ENCODE measurements at places on chromosomes 2 and 18.

- DNase-seq = no peak
Measured at GRCh38 chr2:45043174-45043573, 33.9 kb upstream of the SIX2 start.

DNA sequence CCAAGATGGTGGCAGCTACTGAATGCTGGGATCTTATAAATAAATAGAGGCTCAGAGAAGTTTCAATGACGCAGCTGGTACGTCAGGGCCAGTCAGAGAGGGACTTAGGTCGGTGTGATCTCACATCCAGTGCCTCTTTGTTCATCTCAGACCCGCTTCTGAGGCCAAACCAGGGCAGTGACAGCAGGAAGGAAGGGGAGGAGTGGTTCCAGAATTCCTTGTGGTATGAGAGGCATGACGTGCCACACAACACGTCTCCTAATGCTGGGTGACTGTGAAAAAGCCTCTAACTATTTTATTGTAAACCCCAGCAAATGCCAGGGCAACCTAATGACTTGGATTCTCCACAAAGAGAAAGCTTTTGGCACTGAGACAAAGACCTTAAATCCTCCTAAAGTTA, 423.3 kb downstream of the LPIN1 start:
- no peak for DNase-seq

DNA sequence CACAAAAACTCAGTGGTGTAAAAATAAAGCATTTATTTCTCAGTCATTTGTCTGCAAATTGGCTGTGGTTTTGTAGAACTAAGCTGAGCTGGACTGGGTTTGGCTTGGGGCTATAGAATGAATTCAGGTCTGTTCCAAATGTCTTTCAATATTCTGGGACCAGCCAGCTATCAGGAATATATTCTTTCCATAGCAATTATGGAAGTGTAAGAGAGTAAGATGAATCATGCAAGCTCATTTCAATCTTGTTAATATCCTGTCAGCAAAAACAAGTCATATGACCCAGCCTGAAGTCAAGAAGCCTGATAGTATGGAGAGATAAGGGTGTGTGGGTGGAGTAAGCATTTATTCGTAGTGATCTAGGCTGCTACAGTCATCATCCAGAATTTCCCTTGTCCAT, 481.0 kb upstream of the CDH2 start:
- no peak for DNase-seq

DNA sequence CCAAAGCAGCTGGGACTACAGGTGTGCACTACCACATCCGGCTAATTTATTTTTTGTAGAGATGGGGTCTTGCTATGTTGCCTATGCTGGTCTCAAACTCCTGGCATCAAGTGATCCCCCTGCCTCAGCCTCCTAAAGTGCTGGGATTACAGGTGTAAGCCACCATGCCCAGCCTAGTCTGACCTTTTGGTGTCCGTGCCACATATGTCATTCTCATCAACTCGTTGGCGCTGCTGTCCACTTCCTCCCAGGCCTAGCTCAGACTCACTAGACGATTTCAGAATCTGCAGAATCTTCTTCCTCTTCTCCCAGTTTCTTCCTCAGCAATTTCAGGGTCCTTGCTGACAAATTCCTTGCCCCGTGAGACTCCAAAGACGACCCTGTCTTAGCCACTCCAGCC, 39.8 kb upstream of the DNMT3A start:
- DNase-seq = no peak

- no peak for DNase-seq
Measured at GRCh38 chr2:39618736-39619135, 47.0 kb upstream of the TMEM178A start.

DNA sequence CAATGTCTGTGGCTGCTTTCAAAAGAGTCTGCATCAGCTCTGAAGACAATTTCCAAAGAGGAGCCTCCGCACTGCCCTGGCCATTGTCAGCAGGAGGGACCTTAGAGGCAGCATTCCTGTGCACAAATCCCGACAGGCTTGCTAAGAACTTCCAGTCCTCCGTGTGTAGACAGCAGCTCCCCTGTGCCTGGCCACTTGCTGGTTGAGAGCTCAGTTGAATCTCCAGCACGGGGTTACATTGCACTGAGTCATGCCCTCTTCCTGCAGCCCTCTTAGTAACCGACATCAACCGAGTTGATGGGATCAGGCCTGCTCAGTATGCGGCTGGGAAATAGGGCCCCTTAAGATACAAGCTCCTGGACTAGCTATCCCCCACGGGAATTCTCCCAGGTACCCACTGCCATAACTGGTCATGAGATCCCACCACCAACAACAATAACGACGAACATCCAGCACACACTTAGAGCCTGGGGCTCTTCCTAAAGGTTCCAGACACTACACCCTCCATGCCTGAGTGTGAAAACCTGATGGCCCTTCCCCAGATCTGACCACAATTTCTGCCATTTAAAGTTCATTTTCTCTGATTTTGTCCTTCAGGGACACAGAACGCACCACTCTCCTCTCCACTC, 12.0 kb downstream of the ATP6V1B1 start:
- no peak for DNase-seq

GRCh38 chr2:55901322-55901721, 22.3 kb downstream of the EFEMP1 start:
- no peak for DNase-seq

GRCh38 chr2:41579806-41580205, 468.0 kb upstream of the PKDCC start:
- no peak for DNase-seq

DNA sequence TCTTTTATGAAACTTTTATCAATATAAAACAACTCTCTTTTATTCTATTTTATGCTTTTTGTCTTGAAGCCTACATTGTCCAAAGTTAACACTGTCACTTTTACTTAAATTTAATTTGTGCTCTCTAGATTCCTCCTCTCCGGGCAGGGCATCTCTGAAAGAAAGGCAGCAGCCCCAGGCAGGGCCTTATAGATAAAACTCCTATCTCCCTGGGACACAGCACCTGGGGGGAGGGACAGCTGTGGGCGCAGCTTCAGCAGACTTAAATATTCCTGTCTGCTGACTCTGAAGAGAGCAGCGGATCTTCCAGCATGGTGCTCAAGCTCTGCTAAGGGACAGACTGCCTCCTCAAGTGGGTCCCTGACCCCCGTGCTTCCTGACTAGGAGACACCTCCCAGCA, 447.7 kb upstream of the FANCL start:
- no peak for DNase-seq

GRCh38 chr2:221635949-221636348, 63.8 kb upstream of the EPHA4 start:
- peak; percentile 6 for DNase-seq

GRCh38 chr18:25935356-25935755, 155.1 kb downstream of the SS18 start:
- DNase-seq = no peak

GRCh38 chr2:241636182-241637017, 558 bp downstream of the THAP4 start:
- peak; percentile 49 for DNase-seq

- DNase-seq = no peak
Measured at GRCh38 chr2:126784621-126785020, 114.1 kb upstream of the TEX51 start.

- no peak for DNase-seq
Measured at GRCh38 chr18:48003426-48004349, 73.2 kb upstream of the SMAD2 start.

- DNase-seq = no peak
Measured at GRCh38 chr2:85462322-85462721, 43.8 kb downstream of the SH2D6 start.

- DNase-seq = peak; percentile 41
Measured at GRCh38 chr2:104733226-104733943, 120.5 kb upstream of the POU3F3 start.

DNA sequence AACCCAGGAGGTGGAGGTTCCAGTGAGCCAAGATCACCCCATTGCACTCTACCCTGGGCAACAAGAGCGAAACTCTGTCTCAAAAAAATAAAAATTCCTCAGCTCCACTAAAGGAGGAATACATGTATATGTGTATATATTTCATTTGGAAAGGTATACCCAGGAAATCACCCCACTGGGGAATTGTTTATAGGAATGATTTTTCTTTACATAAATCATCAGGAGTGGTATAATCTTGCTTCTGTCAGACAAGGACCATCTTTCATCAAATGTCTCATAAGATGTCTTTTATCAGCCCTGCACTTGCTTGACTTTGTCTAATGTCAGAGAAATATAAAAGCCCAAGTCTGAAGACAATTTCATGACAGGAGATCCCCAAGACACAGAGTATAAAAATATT, 709.1 kb downstream of the LRRTM4 start:
- DNase-seq = no peak

GRCh38 chr2:231371430-231372054, 24.0 kb upstream of the B3GNT7 start:
- no peak for DNase-seq

GRCh38 chr2:83595121-83595690, 863.9 kb downstream of the SUCLG1 start:
- DNase-seq = no peak

DNA sequence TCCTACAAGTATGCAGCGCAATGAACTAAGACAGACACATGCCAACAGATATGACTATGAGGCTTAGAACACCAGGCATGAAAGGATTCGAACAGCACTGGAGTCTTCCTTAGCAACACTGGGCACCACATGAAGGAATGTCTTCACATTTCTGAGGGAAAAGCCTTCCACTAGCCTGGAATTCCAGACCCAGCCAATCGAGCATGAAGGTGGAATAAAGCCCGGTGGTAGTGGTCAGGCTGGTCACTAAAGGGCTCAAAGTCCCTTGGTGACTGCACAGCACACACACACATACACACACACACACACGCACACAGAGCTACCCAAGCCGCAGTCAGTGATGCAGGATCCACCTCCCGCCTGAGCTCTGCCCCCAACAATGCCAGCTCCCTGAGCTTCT, 19.7 kb upstream of the SFXN5 start:
- peak; percentile 84 for DNase-seq

DNA sequence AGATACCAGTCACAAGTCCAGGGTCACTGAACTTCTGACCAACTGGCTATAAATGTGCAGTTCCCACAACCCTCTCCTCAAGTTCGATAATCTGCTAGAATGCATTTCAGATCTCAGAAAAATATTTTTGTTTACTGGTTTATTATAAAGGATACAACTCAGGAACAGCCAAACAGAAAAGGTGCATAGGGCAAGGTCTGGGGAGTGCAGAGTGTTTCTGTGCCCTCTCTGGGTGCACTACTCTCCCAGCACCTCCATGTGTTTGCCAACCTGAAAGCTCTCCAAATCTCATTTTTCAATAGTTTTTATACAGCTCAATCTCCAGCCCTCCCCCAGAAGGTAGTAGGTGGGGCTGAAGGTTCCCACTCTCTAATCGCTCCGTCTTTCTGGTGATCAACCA, 85.2 kb downstream of the SKA1 start:
- no peak for DNase-seq

All from HepG2 (cell line).